Sciatic nerve (tissue), 2 donors: ENCODE measurements at places on chromosomes 1 and 21.

GRCh38 chr1:16191916-16192546, 20.4 kb downstream of the ARHGEF19 start:
- DNase-seq: no peak

DNA sequence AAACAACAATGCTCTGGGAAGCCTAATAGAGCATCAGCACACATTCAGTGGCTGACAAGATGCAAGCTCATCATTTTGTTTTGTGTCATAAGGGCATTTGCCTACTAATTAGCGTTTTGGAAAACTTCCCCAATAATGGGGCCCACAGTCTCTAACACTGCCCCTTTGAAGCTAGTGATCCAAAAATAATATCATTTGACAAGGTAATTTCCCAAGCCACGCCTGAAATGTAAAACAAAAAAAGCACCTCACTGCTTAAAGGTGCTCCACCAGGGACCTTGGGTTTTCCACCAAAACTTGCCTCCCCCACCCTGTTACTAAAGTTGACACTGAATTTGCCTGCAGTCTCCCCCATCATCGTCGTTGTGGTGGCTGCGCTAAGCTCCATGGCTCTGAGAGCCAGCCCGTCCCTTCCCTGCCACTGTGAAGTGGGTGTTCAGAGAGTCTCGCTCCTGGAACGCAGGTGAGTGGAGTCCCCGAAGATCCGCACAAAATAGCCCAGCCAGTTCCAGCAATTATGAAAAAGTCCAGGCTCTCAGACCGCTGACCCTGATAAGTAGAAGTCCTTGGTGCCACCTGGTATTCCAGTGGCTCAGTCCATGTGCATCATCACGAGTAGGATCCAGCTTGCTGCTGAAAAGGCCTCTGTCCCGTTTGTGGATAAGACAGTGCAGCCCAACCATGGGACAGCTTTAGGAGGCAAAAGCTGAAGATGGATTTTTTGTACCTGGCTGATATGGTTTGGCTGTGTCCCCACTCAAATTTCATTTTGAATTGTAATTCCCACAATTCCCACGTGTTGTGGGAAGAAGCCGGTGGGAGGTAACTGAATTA, 52.2 kb downstream of the RAB3GAP2 start:
- no peak for DNase-seq

DNA sequence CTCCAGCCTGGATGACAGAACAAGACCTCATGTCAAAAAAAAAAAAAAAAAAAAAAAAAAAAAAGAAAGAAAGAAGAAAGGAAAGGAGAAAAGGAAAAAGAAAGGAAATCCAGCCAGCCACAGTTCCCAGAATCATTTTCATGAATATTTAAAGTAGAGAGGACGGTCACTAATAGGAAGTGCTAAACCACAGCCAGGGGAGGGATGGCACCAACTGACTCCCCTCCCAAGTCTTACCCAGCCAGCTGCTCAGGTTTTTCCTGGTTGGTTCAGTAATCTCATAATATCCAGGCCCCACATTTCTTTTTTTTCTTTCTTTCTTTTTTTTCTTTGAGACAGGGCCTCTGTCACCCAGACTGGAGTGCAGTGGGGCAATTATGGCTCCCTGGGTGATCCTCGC, 63.9 kb upstream of the AK4 start:
- DNase-seq: no peak

DNA sequence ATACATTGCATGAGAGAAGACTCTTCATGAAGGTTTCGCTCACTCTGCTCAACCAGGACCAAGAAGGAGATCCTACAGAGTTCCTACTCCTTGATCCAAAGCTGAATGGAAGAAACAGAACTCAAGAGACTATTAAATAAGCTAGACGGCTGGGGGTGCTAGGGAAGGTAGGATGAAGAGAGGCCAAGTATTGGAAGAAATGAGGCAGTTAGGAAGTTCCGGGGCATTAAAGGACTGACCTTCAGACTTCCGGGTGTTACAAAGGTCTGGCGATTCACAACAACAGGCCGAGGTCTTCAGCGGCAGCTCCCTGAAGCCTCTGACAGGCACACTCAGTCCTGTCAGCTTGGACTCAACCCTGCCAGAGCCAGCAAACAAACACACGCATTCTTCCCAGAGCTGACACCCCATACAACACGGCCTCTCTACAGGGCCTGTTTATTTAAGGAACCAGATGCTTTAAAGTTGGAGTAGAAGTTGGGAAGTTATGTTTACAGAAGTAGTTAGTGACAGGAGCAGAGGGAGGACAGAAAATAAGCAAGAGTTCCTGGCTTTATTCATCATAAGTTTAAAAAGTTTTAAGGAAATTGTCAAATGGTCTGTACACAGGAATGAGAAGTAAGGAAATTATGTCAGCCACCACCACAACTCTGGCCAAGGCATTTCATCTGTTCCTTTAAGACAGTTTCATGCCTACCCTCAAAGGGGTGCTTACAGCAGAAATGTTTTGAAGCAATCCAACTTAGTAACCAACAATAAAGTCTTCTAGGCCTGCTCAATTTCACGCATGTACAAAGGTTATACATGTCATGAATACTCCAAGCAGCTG, 4.7 kb downstream of the SORT1 start:
- no peak for DNase-seq

DNA sequence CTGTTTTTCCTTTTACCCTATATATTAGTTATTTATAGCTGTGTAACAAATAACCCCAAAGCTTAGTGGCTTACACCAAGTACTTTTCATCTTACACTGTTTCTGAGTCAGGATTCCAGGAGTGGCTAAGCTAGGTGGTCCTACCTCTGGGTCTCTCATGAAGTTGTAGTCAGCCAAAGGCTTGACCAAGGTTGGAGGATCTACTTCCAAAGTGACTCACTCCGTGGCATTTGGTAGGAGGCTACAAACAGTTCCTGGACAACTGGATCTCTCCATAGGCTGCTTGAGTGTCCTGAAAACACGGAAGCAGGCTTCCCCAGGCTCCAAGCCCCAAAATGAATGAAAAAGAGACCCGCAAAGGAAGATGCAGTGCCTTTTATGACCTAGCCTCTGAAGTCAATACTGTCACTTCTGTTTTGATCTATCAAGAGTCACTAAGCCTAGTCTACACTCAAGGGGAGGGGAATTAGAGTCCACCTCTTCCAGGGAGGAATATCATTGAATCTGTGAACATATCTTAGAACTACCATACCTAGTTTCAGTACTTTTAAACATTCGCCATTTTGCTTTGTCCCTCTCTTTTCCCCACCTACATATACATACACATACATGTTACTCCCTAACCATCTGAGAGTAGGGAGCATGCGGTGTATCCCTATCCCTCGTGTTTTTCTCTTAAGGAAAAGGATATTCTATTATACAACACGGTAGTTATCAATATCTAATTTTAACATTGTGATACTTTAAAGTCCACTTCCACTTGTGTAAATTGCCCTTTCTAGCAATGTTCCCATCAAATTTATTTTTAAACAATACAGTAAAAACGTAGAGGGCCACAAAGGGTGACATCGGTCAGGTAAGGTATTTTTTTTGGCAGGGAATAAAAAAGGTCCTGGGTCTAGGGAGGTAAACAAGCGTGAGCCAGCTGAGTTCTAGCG, 67.2 kb downstream of the SLC35A3 start:
- DNase-seq: no peak

DNA sequence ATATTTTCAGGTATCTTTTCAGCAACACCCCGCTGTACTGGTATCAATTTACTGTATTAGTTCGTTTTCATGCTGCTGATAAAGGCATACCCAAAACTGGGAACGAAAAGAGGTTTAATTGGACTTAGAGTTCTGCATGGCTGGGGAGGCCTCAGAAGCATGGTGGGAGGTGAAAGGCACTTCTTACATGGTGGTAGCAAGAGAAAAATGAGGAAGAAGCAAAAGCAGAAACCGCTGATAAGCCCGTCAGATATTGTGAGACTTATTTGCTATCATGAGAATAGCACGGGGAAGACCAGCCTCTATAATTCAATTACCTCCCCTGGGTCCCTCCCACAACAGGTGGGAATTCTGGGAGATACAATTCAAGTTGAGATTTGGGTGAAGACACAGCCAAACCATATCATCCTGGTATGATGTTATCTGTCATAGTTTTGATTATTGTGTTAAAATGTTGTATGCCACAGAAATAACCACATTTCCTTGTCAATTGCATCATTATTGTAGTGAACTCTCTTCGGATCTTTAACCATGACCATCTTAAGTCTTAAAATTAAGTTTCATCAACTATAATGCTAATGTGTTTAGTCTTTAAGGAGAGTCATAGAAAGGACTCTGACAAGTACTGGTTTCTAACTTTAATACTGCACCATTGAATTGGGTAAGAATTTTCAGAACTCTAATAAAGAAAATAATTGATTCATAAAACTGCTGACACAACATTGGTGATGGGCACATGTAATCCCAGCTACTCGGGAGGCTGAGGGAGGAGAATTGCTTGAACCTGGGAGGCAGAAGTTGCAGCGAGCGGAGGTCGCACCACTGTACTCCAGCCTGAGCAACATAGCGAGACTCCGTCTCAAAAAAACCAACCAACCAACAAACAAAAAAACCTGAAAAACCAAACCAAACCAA, 58.2 kb downstream of the TBX19 start:
- DNase-seq: no peak

GRCh38 chr1:175050992-175051391, 16.6 kb upstream of the TNN start:
- no peak for DNase-seq

DNA sequence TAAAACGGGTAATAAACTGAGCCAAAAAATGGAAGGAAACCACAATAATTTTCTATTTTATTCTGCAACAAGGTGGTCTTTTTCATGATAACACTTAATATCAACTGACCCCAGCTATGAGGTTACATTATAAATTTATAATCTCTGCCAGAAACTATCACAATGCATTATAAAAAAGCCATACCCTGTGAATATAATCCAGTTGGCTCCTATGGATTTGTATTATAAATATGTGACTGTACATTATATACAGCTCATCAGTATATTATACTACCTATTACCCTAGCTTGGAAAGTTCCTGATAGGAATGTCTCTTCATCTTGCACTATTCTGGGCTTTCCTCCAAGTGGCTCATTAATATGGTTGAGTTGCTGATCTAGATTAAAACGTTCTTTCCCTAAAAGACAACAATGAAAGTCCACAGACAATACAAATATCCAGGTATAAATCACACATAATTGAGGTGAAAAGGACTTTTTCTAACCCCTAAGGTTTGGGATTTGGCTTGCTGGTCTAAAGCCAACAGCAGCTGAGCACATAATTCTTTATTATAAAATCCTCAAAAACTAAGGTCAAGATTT, 487.7 kb downstream of the TTLL7 start:
- no peak for DNase-seq

GRCh38 chr1:30929135-30929889, 20.8 kb upstream of the SDC3 start:
- peak; percentile 57 for DNase-seq

DNA sequence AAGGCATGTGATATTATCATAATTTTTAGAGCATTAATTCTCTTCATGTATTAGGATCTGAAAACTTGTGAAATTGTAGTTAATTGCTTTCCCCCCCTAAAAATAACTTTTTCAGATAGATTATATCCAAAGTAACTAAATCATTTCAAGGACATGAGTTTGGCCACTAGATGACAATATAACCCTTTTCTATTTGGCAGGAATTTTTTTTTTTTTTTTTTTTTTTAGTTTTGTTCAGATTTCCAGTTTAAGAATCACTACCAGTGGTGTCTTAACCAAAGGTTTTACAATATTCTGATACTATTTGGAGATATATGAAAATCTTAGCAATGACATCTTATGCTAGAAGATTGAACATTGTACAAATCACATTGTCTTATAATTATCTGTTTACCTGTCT, 370.8 kb downstream of the AMY1C start:
- DNase-seq: no peak

DNA sequence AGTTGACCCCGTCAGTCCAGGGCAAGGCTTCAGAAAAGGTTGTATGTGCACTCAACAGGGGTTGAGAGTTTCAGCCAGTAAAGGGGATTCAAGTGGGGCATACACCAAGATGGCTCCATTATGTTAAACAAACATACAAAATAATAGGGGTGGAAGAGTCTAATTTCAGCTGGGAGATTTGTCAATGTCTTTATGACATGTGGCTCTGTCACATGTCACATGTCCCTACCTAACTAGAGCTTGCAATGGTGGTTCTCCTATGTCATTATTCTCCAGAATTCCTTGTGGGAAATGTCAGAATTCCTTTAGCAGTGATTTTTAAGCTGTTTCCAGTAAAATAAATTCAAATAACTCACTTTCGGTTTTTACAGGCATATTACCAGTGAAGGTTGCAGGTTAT, 392.0 kb upstream of the ADGRL4 start:
- no peak for DNase-seq

GRCh38 chr21:20728691-20729090, 269.5 kb upstream of the NCAM2 start:
- no peak for DNase-seq

- DNase-seq: no peak
These were observed 2.9 kb downstream of the KIF1B start for GRCh38 chr1:10213186-10213705.

GRCh38 chr1:53543130-53543777, 84.1 kb downstream of the DMRTB1 start:
- no peak for DNase-seq

- DNase-seq: no peak
These were observed 84.7 kb downstream of the NOTCH2 start for GRCh38 chr1:119984771-119985170.

GRCh38 chr1:39214714-39214997, 10.2 kb downstream of the MACF1 start:
- DNase-seq: no peak

DNA sequence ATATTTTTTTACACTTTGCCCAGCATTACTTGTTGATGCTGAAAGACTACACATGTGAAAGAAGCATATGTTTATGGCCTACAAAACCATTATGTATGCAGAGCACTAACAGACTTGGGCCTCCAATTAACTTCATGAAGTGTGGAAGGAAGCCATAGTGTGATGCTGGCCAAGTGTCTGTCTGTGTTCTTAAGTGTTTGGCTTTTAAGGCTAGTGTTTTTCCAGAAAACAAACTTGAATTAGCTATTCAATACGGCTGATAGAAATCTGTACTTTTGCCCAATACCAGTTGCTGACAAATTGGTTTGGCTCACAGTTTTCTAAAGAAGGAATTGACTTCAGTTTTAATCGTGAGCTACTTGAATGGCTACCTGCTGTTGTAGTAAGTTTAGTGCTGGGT, 136.1 kb downstream of the ADGRL2 start:
- DNase-seq: no peak

DNA sequence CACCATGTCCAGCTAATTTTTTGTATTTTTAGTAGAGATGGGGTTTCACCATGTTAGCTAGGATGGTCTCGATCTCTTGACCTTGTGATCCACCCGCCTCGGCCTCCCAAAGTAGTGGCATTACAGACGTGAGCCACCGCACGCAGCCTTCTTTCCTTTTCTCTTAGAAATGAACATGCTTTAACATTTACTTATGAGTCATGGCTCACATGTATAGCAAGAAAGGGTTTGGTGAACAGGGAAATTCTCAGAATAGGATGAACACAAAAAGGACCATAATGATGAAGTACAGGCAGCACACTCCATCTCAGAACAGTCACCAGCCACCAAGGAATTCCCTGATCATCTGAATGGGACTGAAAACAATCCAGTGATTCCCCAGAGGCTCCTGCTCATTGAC, 9.4 kb upstream of the VAMP4 start:
- DNase-seq: no peak

- DNase-seq: no peak
These were observed 299.1 kb upstream of the DEPDC1 start for GRCh38 chr1:68795956-68796355.

- DNase-seq: no peak
These were observed 17.3 kb downstream of the ENAH start for GRCh38 chr1:225635649-225636048.

- no peak for DNase-seq
These were observed 2.1 kb downstream of the RPS6KA1 start for GRCh38 chr1:26531651-26532131.
